ENCODE measurements at places on chromosomes 16 and 17.

DNA sequence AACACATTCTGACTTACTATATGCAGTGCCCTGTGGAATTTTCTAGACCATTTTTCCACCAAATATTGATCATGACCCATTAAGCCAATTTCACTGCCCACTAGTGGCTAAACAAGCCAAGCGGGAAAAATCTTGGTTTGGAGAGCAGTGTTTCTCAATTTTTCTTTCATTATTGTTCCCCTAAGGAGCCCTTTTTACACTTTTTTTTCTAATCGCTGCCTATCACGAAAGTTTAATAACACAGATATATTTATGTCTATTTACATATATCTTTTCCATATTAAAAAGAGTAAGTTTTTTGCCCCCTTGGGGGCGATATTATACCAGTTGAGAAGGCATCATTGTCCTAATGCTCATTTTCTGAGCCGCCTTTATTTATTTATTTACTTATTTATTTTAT, 10.8 kb upstream of the TLCD3B start:
- DNase-seq: peak; percentile 12

GRCh38 chr16:51922476-51922875, 624.5 kb downstream of the TOX3 start:
- no peak for DNase-seq

DNA sequence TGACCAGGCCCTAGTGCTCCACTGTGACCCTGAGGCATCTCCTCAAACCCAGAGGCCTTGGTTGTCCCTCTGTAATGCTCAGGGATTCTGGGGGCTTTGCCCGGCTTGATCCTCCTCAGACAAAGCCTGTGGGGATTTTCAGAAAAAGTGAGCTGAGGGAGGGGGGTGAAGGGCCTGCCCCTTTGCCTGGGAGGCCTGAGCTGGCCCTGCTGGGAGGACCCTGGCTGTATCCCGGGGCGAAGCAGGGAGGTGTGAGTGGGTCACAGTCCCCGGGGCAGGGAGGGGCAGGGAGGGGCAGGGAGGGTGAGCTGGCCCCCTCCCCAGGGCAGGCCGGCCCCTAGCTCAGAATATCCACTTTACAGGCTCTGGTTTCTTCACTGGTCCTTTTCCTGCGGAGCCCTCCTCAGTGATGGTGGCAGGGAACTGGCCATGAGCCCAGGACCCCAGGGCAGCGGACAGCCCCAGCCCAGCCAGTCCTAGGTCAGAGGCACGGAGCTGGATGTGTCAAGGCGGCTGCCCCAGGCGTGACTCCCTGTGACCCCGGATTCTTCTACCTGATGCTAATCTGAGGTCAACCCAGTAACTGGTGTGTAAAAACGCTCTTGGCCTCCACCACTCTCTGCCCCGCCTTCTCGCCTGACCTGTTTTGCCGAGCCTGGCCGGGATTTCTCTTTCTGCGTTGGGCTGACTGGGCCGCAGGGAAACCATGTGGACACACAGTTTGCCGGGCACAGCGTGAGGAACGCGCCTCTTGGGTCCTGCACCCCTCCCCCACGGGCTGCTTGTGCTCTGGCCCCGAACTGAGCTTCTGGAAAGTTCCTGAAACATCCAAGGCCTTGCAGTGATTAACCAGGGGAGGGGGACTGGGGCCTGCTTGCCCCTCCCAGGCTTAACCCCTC, 5.8 kb upstream of the FASN start:
- peak; percentile 47 for DNase-seq

GRCh38 chr17:31462261-31462660, 70.8 kb downstream of the RAB11FIP4 start:
- no peak for DNase-seq
